ENCODE measurements at places on chromosomes 1 and 21.

DNA sequence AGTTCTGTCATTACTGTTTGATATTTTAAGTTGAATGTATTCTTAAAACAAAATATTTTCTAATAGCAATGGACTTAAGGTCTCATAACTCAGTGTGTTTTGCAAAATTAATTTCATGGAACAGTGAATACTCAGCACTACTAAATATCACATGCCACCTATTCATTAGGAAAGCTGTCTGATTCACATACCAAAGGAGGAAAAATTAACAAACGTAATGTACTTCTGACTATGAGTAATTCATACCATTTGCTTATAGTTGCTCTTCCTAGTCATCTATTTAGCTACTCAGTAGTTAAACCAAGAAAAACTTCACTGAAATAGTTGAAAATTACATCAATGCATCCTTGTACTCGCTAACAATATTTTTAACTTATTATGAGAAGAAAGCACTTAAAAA lies 35.2 kb downstream of the TP53BP2 start:
- DNase-seq: no peak

- DNase-seq: peak; percentile 31
These were observed 30.5 kb upstream of the LRIG2 start for GRCh38 chr1:113042285-113043143.

- no peak for DNase-seq
These were observed at the start of gene RXFP4 for GRCh38 chr1:155940993-155941844. Gene RXFP4 (plus strand): TSS chr1:155941638. CDS start chr1:155941710, 72 bp downstream.

DNA sequence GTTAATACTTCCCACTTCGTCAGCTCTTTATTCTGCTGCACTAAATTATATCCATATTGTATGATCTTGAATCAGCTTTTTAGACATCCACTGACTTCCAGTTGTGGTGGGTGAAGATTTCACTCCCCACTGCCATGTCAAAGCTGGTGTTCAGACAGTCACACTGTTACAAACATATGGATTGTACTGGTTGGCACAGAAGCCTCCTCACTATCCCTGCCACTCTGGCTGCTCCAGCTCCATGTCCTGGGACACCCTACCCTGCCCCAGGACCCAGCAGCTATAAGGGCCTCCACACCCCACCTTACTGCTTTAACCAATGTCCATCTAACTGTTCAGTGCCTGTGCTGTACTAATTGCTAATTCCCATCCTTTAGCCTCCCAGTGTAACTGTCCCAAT lies 32.0 kb upstream of the BATF3 start:
- no peak for DNase-seq

GRCh38 chr1:205073511-205073910 lies 10.7 kb downstream of the TMEM81 start:
- no peak for DNase-seq

DNA sequence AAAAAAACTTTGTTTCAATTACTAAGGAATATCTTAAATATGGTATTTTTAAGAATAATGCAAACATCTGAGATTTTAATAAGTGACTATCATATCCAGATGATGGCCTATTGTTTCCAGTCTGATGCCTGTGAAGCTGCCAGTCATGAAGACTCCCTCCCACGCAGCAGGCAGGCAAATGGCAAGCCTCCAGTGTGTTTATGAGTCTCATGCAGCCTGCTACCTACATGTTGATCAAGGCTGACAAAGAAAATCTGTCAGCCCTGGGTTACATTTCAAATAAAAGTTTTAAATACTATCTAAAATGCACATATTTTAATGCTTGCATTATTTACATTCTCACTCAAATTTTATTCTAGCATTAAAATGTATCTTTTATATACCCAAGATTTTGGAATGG lies 137.6 kb upstream of the RNPC3 start:
- DNase-seq: no peak

DNA sequence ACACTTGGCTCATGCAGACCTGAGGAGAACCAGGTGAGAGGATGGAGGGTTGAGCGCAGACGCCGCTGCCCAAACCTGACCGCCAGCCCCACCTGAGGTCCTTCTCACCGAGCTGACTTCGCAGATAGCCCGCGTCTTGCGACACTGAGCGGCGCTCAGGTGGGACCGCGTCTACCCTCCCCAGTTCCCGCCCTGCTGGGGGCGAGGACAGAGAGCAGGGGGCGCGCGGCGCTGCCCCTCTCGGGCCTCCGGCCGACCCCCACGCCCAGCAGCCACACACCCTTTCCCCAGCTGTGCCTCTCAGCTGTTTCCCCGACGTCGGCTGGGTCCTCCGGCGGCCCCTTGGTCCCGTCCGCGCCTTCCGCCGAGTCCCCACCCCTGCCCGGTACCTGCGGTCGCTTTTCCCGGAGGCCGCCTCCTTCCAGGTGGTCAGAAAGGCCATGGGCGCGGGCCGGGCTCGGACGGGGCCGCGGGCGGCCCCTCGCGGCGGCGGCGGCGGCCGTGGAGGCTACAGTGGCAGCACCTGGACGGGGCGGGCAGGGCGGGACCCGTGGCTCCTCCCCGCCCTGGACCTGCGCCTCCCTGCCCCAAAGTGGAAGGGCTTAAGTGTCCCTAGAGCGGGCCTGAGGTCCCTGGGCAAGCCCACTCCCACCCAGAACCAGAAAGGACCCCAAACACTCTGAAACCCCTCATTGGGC lies 14.4 kb upstream of the TTC39A start:
- DNase-seq: no peak

- DNase-seq: no peak
These were observed 46.5 kb downstream of the HLX start for GRCh38 chr1:220925707-220926106.

- no peak for DNase-seq
These were observed 25.3 kb upstream of the TMCO1 start for GRCh38 chr1:165793951-165794350.

DNA sequence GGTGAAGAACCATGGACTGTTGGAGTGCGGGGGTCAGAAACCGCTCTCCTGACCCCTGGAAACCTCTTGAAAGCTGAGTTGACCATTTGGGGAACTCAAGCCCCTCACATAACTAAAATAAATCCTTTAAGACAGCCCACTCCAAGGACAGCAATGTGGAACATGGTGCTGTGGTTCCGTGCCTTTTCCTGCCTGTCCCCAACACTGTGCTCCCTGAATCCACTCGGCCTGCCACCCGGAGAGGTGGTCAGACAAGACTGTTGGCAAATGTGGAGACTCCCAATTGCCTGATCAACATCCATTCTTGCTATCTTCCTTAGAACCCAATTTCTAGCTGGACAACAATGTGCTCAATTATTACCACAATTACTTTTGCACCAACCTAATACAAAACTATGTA lies 286.0 kb downstream of the NPHP4 start:
- DNase-seq: no peak

- peak; percentile 94 for DNase-seq
These were observed 66.0 kb upstream of the SLC25A33 start for GRCh38 chr1:9473032-9473807.

- DNase-seq: no peak
These were observed 145.2 kb downstream of the PGBD5 start for GRCh38 chr1:230280906-230281413.

DNA sequence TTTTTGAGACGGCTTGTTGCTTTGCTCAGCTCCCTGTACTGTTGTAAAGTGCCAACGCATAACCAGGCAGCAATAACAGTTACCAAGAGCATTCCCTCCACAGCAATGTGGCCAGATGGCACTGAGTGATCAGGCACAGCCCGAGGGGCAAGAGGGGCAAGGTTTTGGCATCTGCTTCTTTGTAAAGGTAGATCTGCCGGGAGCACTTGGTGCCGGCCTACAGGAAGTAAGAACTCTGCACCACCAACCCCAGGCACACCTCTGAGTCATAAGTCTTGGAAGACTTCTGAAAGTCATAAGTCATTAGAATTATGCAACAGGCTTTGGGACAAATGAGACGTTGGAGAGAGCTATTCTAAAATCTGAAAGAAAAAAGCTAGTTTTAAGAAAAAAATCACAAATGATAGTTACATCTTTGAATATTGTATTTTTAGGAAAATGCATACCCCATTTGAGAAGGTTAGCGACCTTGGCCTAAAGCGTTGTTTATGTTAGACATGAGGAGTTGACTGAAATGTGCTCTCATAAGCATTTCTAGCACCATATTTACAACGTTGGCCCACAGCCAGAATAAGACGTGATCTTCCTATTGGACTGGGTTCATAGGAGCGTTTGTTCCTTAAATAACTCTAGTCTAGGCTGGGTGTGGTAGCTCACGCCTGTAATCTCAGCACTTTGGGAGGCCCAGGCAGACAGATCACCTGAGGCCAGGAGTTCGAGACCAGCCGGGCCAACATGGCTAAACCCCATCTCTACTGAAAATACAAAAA lies 37.7 kb upstream of the MAP10 start:
- DNase-seq: no peak

DNA sequence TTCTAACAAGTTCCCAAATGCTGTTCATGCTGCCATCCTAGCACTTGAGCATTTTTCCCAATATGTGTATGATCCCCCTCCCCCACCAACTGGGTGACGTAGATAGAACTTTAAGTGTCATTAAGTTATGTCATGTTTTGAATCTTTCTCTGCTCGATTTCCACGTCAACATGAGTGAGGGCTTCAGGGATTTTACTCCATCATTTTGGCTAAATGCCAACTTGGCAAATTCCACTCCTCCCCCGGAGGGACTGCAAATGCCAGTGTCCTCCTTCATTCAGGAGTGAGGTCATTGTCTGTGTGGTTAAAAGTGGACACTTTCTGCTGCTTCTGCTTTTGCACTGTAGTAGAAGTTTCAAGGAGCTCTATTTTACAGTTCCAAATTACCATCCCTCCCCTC lies 201.7 kb downstream of the FGGY start:
- peak; percentile 14 for DNase-seq

- no peak for DNase-seq
These were observed 1.1 kb upstream of the COQ8A start for GRCh38 chr1:226938903-226939437.

DNA sequence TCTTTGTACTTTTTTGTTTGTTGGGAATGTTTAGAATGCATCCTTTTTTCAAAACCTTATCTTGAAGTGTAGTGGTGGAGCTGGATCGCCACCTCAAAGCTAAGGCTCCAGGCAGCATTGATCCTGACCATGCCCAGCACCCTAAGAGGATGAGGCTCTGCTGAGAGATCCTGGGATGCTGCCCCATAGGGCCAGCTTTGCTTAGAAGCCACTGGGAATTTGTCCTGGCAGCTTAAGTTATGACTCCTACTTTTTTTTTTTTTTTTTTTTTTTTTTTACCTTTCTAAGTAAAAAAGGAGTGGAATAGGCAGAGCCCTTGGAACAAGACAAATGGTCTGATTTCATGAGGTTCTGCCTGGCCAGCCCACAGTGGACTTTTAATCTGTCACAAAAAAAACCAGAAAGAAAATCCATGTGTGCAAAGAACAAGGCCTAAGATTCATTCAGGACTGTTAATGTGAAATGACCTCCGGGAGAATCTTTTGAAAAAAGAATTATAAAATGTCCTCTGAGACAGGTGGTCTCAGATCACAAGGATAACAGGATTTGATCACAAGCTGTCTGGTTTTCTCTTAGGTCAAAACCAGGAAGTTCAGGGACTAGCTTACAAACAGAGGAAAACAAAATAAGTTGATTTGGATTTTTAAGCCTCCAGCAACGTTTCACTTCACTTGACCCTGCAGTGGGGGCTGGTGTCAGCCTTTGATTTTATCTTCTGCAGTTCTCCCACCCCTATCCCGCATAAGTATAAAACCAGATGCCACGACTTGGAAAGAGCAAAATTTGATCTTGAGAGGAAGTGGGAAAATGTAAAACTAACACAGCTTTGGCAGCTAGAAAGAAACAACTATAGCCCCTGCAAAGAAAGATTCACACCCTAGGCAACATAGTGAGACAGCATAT lies 25.9 kb upstream of the RAP1A start:
- no peak for DNase-seq

DNA sequence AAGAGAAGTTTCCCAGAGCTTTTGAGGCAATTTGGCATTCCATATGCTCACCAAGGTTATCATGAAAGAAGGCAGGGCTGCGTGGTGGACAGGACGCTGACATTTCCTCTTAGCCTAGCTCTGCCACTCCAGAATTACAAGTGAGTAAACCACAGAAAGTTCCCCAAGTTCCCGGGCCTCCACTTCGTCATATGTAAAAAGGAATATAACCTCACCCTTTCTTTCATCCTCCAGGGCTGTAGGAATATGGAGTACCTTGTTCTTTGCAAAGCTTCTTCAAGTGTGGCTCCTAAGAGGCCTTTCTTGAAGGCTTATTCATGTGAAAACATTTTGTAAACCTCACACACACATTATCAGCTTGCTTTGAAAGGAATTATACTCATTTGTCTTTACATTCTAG lies 210.2 kb downstream of the GREM2 start:
- no peak for DNase-seq

DNA sequence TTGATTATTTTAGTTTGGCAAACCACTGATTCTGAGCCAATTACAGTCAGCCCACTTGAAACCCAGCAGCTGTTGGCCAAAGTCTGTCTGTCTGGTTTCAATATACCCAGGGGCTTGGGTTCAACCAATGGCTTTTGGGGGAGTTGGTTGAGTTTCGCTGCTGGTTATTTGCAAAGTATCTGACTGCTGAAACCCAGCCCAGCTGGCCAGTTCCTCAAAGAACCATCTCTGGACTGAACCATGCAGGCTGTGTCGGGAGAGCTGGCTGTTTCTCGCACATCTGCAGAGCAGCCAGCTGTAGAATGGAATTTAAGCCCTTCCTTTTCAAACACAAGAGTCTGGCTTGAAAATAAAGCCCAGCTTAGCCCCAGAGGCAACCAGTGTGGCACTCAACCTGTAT lies 66.0 kb upstream of the PAX7 start:
- DNase-seq: no peak

GRCh38 chr1:160402001-160402795 lies 1.8 kb downstream of the VANGL2 start:
- no peak for DNase-seq

DNA sequence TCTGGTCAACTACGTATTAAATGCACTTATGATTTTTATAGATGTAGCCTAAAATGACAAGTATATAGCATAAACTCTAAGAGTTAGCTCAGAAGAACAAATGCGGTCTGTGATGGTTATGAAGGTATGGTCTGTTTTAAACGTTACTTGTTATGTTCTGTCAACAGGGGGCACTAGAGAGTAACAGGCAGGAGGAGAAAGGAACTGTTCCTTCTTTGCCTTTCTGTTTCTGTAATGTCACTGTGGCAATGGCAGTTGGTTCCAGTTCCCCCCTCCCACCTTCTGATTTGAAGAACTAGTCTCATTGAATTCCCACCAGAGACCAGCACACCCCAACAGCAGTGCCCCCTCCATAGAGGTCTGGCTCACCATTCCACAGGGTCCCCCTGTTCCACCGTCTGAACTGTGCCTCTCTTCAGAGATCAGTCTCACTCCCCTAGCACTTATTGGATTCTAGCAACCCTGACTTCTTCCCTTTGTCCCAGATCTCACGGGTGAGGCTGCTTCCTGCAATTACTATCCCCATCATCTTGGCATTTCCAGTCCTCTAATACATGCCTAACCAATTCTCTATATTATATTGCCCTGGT lies 14.0 kb downstream of the KRTAP24-1 start:
- DNase-seq: no peak

- no peak for DNase-seq
These were observed 41.5 kb downstream of the CD46 start for GRCh38 chr1:207793327-207793726.

GRCh38 chr21:16305686-16306085 lies 575.9 kb downstream of the USP25 start:
- peak; percentile 82 for DNase-seq
